ENCODE measurements at places on chromosomes 2 and 18.

DNA sequence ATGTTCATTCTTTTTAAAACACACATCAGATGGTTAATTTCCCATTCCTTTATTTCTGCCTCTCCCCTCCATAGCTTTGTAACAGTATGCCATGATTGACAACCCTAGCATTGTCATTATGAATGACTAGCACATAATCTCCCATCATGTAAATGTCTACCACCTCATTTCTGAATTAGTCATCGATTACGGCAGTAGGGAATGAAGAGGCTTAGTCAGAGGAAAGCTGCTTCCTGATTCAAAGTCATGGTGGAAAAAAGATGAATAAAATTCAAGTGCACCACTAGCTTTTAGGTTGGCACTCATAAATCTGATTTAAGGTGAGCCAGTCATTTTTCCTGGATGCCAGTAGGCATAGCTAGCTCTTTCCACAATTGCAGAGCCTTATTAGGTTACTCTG lies 19.1 kb upstream of the ACMSD start:
- DNase-seq = no peak

DNA sequence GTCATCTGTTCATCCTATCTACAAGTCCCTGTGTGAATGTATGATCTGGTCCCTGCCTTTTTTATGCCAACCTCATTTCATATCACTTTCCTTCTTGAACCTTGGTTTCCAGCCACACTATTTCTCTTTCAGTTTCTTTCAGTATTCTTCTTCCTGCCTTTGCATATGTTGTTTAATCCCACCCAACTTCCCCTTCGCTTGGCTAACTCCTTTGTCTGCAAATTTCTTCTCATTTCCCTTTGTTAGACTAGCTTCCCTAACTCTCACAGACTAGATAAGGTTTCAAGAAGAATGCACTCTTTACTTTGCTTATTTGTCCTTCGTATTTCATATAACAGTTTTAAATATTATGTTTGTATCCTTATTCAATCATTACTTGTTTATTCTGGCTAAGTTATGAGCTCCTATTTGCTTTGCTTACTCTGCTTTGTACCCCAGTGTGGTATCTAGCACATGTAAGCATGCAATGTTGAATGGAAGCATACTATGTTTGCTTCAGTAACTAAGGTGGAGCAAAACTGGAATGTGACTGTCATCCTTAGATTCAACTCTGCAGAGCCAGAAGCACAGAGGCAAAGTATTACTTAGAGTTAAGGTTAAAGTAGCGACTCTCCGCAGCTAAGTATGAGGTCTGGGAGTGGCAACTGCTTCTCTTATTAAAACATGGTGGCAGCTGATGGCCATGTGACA lies 681.3 kb downstream of the CPS1 start:
- no peak for DNase-seq

GRCh38 chr18:79507546-79508480 lies 112.1 kb downstream of the NFATC1 start:
- peak; percentile 35 for DNase-seq

GRCh38 chr2:200613692-200614091 lies 27.9 kb downstream of the AOX1 start:
- no peak for DNase-seq

DNA sequence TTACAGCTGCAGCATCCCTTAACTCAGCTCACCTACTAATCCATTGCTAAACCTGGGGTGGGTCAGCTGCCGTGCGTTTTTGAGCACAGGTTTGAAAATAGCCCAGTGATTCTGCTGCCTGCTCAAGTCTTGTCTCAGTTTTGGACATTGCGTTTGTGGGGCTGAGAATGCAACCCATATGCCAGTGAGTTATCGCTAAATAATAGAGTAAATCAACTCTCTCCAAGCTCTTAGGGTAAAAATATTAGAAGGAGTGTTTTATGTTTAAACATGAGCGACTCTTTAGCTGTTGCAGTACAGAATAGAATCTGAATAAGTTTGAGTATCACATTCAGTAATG lies 2.1 kb downstream of the TSHZ1 start:
- no peak for DNase-seq

DNA sequence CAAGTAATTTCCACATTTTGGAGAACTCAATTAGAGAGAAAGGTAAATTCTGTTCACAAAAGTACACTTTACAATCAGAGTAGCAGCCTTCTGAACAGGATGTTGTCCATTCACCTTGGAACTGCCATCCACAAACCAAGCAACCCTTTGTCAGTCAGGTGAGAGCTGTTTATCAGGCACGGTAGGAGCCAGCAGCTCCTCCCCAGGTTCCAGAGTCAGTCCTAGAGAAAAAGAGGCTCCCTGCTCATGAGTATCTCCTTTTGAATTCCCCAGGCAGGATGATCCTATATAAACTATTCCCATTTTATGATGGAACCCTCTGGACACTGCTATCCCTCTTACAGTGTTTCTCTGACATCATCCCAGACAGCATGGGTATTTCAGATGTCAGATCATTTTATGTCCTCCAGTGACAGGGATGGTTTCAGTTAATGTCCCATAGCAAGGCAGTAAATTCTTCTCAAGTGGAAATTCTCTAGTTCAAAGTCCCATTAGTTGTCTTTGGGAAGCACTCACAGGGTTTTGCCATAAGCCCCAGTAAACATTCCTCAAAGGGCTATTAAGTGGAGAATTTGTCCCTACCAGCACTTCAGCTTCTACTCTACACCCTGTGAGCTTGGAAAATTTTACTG lies 34.5 kb upstream of the CSRNP3 start:
- no peak for DNase-seq

- no peak for DNase-seq
Observed at GRCh38 chr2:43074592-43075053, 151.8 kb downstream of the ZFP36L2 start.

- no peak for DNase-seq
Observed at GRCh38 chr2:205014201-205014600, 468.9 kb downstream of the PARD3B start.

GRCh38 chr2:27471961-27472360 lies 17.6 kb downstream of the IFT172 start:
- no peak for DNase-seq

GRCh38 chr2:134591526-134591925 lies 127.3 kb downstream of the TMEM163 start:
- no peak for DNase-seq

- DNase-seq = no peak
Observed at GRCh38 chr2:214989187-214989586, 149.2 kb downstream of the ABCA12 start.

- no peak for DNase-seq
Observed at GRCh38 chr2:72026819-72027425, 120.7 kb downstream of the CYP26B1 start.

DNA sequence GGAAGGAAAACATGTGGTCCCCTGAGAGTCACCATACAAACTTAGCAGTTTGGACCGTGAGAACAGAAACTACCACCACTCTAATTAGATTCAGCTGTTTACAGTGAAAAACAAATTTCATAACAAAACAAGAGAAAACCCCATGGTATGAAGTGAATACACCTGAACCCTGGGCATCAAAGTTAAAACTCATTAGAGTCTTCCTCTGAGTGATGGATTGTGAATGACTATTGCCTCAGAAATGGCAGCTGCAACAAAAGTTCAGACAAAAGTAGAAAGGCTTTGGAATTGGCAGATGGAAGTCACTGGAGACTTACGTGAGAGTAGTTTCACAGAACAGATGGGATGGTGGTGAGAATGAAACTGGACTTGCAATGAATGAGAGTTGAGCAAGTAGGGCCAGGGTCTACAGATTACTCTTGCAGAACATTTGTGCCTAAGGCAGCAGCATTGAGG lies 98.0 kb downstream of the AAK1 start:
- DNase-seq = no peak

GRCh38 chr2:122340246-122340645 lies 584.8 kb downstream of the TSN start:
- no peak for DNase-seq

- DNase-seq = no peak
Observed at GRCh38 chr18:36835927-36836326, 7.0 kb downstream of the KIAA1328 start.

GRCh38 chr2:112784199-112785189 lies at the start of gene IL1A:
IL1A (minus strand) TSS chr2:112784493; CDS start chr2:112783770, 723 bp downstream.
- no peak for DNase-seq

DNA sequence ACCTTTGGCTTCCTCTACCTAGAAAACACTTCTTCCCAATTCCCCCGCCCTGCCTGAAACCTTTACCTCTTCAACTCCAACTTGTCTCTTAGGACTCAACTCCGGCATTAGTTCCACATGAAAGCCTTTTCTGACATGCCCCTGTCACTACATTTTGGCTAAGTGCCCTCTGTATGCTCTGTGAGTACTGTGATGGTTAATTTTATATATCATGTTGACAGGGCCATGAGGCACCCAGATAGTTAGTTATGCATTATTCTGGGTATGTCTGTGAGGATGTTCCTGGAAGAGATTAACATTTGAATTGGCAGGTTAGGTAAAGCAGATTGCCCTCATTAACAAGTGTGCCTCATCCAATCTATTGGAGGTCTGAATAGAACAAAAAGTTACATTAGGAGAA lies 75.6 kb upstream of the NCKAP5 start:
- no peak for DNase-seq

- DNase-seq = no peak
Observed at GRCh38 chr2:135945526-135945925, 39.9 kb downstream of the DARS1 start.

DNA sequence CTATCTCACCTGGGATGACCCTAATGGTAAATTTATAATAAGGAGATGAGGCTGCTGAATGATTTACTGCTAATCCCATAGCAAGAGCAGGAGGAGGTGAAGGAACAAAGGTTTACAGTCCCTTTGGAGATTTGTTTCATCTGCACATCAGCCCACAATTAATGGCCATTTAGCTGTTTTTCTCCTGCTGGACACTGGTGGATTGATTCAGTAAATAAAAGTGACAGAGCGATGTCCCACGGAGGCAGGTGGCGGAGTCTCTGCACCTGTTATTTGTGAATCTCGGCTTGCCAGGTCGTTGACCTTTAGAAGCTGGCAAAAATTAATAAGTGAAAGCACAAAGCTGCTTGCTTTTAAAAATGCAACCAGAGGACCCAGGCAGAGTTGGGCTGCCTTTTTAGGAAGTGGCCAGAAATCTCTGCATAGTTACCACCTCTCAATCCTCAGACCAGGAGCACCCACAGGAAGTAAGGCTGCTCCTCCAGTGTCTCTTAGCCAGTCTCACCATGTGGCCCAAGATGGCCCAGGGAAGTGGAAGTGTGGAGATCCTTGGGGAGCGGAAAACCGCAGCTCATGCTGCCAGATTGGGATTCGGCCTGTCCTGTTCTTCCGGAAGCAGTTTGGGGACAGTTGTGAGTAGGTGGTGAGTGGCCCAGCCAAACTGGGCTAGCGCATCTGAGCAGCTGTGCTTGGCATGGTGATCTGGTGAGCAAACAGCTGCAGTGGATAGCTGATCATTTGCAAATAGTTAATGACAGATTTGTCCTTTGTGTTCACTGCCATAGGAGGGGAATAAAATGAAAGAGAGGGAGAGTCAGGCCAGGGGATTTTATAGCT lies 1005.7 kb upstream of the PIK3C3 start:
- no peak for DNase-seq

DNA sequence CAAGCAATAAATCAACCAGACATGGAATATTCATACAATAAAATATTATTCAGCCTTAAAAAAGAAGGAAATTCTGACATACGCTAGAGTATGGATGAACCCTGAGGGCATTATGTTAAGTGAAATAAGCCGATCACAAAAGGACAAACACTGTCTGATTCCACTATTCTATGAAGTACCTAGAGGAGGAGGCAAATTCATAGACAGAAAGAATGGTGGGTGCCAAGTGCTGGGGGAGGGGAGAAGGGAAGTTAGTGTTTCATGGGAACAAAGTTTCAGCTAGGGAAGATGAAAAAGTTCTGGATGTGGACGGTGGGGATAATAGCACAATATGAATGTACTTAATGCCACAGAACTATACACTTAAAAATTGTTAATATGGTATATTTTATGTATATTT lies 19.8 kb downstream of the SMAD7 start:
- DNase-seq = no peak

DNA sequence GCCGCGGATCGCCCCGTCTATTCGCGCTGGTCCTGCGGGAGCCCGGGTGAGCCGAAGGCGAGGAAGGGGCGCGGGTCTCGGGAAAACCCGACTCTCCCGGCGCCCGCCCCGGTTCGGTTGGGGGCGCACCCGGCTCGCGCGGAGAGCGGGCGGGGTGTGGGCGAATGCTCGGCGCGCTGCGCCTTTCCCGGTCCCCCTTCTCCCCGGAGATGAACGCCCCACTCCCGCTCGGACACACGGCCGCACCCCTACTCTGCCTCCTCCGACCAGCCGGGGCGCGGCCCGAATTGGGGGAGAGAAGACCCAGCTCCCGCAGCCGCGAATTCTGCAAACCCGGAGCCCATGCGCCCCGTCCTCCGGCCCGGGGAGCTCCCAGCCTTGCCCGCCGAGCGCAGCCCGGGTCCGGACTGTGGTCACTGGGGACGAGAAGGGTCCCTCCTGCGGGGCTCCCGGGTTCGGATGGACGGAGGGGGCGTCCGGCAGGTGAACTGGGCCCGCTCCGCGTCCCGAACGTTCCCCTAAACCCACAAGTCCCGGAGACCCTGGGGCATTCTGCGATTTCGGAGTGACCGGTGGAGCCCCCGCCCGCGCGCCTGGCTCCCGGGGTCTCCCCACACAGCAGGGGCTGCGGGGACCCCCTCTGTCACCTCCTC lies 734 bp downstream of the KCNG2 start:
- no peak for DNase-seq

DNA sequence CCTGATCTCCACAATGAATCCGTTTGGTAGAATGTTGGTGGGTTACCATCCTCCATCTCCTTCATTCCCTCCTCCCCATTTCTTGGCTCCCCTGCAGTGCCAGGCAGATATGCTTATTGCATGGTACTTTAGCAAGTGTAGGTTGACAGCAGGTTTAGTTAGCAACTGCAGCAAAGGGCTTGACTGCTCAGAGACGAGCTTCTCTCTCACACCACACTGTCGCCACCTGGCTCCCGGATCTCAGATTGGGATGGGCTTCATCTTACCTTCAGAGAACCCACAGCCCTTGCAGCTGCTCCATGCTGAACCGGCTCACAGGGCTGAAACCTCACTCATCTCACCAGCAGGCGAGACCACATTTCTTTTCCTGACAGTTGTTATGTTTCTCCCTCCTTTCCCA lies 88.8 kb downstream of the VWA3B start:
- DNase-seq = no peak

GRCh38 chr18:31451625-31452024 lies 4.1 kb downstream of the DSG3 start:
- DNase-seq = no peak

DNA sequence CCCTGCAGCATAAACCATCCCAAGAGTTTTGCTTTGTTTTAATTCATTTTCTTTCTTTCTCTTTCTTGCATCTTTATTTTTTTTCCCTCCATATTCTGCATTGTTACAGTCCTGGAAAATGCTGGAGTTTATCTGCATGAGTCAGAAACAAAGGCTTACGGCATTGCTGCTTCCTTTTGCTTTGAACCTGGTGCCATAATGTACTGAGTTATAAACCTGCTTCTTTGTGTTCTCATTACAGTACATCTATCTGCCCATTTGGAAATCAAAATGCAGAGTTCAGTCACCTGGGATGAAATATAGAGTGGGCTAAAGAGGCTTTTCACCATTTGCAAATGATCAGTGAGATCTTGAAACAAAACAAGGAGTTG lies 1009.2 kb upstream of the FANCL start:
- DNase-seq = no peak
